ENCODE measurements at places on chromosomes 2 and 18.

DNA sequence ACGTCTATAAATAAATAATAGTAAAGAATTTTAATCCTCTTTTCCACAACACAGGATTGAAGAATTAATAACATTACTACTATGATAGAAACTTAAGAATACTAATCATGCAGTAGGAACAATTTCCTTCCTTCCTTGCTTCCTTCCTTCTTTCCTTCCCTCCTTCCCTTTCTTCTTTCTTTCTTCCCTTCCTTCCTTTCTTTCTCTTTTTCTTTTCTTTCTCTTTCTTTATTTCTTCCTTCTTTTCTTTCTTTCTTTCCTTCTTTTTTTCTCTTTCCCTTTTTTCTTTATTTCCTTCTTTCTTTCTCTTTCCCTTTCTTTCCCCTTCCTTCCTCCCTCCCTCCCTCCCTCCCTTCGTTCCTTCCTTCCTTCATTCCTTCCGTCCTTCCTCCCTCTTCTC, 77.6 kb downstream of the SCN3A start:
- DNase-seq = no peak

GRCh38 chr2:237889016-237889415, 29.6 kb downstream of the RAMP1 start:
- no peak for DNase-seq

GRCh38 chr2:230893841-230894781, 29.4 kb downstream of the ITM2C start:
- DNase-seq = no peak

DNA sequence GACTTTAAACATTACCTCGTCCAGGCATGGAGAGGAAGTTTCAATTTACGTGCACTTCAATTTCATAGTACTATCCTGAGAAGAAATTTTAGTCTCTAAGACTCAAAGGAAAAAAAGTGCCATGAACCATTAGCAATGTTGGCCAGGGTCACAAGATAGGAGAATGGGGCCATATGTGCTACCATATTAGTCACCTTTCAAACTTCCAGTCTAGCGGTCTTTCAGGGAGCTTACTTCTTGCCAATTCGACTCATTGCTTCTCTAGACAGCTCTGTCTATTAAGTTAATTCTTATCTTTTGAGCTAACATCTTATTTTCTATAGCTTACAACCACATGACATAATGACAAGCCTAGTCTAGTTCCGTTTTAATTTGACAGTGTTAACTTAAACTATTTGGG, 129.1 kb downstream of the ANKRD44 start:
- no peak for DNase-seq

- no peak for DNase-seq
These were observed 27.2 kb upstream of the FAM136A start for GRCh38 chr2:70328921-70329561.

DNA sequence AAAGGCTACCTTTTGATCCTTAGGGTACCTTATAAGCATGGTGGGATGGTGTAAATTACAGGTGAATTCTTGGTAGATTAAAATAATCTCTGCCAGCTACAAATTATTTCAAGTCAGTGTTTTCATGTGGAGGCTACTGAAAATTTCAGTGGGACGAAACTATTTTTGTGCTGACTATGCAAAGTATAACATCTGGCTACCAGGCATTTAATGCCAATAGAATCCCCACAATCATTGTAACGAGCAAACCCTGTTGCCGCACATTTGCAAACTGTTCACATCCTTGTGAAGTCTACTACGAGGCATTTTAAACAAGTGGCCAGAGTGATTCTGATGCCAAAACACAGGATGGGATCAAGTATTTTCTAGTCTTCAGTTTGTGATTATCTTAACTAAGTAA, 48.1 kb upstream of the SDC1 start:
- DNase-seq = no peak

DNA sequence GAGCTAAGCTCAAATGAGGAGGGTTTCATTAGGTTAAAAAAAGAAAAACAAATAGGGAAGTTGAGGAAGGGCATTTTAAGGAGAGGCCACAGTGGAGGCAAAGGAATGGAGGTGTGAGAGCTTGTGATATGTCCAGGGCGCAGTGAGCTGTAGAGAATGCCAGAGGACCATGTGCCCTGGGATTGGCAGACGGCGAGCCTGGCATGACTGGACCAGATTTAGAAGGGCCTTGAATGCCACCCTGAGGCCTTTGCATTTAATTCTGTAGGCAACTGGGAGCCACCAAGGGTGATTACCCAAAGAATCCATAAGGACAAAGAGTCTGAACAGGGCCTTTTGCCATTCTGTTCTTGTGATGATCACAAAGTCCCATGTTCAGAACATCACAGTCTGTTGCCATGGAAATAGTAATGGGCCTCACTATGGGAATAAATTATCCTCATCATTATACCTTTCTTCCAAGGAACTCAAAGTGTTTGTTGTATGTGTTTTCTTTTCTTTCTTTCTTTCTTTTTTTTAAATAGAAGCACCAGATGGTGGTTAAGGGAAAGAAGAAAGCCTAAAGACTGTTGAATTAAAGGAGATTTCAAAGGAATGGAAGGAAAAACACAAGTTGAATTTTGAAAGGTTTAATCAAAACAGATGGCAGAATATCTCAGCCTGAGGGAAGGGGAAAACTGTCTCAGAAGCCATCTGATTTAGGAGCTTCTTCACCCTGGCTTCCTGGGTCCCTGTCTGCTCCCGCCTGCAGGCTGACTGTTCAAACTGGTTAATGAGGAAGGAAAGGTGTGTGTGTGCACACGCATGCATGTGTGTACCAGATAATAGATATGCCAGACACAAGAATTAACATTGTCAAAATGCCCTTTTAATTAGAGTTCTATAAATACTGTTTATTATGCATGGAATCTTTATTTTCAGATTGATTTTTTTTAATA, 31.6 kb upstream of the NCOA1 start:
- no peak for DNase-seq

DNA sequence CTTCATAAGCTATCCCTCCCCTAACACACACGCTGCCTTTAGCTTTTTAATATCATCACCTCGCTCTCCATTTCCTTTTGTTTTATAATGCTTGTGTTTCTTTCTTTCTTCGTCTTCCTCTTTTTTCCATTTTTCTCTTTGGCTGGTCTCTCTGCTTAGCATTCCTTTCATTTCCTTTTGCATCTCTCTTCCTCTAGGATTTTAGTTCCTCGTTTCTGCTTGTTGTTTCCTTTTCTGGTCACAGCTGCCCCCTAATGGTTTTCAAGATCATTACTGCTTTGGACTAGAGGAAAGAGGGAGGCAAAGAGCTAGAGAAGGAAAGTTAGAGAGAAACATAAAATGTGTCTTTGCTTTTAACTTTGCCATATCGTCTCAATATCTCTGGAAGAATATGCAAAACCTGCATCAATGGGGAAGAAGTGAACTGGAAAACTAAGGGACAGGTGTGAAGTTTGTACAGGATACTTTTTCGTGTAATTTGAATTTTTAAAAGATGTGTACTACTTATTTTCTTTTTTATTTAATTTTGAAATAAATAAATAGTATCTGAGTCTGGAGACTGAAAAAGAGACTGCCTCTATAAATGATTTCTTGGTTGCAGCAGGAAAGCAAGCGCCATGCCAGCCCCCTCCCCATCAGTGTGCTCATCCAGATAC, 6.3 kb upstream of the NRP2 start:
- DNase-seq = no peak

DNA sequence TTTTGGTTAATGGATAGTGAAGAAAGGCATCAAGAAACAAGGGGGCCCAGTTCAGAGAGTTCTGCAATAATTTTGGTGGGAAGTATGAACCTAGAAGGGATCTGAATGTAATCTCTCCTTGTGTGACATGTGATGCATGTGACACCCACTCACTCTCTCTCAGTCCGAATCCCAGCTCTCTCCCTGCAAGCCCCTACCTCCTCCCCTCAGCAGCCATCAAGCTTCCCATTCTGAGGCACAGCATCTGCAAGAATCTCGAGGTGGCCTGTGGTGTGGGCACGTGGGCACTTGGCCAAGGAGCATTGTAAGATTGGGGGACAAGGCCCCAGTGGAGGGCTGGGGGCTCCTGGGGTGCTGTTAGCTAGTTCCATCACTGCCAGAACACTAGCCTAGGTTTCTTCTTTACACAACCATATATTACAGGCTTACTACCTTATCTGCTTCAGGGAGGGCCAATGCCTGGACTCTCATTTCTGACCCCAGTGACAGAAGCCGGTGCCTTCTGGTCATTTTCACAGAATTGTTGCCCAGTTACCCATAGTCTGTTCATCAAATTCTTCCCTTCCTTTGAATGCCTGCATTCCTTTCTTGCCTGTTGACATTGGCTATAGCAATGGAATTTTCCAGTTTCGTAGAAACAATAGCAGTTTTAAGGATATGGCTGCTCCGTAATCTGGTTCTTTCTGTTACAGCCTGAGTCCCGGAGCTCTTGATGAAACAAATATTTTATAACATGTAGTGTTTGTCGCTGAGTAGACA, 13.3 kb upstream of the LCLAT1 start:
- no peak for DNase-seq

- DNase-seq = no peak
These were observed 123.8 kb downstream of the HRH4 start for GRCh38 chr18:24584205-24584604.

DNA sequence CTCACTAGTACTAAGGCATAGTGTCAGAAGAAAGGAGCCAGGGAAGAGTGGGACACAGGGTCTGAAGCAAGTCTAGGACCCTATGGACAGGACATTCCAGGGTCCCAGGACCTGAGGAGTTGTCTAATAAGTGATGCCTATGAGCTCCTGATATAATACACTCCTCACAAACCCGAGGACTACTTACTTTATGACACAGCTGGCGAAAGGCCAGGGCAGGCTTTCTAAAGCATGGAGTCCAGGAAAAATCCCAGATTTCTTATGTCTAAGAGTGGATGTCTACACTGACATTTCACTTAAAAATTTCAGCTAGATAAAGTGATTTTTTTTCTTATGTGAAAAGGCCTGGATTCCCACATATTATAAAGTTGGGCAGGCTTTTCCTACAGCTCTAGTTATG, 502.2 kb upstream of the SETBP1 start:
- DNase-seq = no peak

- no peak for DNase-seq
These were observed 7.9 kb upstream of the KYNU start for GRCh38 chr2:142869461-142870106.

DNA sequence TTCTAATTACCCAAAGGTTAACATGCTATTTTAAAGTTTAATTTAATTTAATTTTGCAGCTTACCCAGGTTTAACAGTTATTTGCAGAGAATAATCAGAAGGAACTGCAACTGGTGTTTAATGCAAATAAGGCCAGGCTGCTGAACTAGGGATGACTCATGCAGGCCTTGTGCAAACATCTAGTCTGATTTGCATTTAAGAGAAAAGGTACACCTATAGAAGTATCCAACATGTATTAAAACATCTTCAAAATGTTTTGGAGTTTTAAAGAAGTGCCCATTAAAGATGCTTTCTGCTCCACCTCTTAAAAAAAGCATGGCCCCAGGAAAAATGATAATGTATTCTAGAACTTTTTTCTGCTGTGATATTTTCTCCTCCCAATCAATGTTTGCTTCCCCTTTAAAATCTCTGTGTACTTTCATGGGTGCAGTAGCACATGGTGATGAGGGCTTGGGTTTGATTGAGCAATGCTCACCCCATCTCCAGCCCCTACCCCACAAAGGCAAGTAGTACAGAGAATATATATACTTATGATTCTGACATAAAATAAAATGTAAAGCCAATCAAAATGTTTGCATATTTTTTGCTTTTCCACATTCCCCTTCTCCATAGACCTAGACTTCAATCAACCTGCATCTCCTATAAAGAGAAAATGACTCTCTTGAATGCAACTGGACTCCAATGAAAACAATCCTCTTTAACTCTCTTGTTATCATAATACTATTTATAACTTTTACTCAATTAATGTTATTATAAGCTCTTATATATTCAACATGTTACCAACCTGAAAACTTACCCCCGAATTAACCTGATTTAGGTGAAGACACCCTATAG, 54.1 kb downstream of the ATP8B1 start:
- DNase-seq = no peak

DNA sequence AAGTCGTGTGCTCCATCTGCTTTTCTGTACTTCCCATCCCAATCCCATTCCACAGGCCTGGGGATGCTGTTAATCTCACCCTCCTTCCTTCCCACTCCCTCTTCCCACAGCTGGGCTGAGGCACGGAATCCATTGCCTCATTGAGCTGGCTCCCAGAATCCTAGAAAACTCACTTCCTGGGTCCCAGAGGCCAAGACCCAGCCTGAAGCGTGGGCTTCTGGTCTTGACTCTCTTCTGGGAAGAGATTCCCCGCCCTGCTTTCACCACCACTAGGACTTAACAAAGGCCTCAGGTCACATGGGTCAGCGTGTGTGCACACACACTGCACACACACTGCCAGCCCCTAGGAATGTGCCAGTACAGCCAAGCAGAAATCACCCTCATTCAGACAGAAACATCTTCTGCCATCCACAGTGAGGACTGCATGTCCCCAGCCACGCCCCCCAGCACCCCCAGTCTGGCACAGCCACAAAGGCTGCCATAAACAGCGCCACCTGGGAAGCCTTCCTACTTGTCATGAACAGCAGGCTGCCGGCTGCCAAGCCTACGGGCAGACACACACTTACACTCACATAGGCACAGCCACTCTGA, 165.8 kb downstream of the TNS1 start:
- no peak for DNase-seq

DNA sequence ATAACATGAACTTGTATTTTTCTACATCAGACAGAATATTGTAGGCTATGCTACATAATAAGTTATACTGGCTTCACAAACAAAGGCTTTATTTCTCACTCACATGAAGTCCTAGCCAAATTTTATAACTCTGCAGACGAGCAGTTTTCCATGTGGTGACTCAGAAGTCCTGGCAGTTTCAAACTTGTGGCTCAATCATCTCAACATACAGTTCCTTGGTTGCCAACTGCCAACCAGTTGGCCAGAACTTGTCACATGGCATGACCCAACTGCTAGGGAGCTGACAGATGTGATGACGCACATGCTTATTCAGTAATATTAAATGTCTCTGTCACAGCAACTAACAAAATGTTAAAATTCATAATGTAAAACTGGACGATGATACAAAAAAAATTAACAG, 63.8 kb upstream of the ZC3H15 start:
- no peak for DNase-seq

- DNase-seq = no peak
These were observed 2.3 kb downstream of the HJURP start for GRCh38 chr2:233852056-233852455.

GRCh38 chr18:48542513-48543181, 3.8 kb downstream of the CTIF start:
- DNase-seq = no peak

- DNase-seq = no peak
These were observed 162.3 kb downstream of the TNS1 start for GRCh38 chr2:217840522-217840921.

DNA sequence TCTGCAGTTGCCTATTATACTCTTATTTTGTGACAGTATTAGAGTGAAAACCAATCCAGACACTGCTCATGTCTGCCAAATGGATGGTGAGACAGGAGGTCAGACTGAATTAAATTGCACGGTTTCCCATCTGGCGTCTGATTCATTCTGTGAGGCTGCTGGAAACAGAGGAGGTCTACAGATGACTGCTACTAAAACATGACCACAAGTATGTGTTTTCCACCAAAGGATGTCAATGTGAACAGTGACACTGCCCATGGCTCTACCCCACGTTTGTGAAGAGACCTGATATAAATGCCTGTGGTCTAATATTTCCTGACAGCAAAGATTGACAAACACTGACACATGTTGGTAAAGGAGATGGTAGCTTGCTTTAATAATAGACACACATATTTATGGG, 104.3 kb upstream of the ST6GAL2 start:
- no peak for DNase-seq

Measured in CMK (cell line).